Thoracic aorta (tissue), 2 donors: ENCODE measurements at places on chromosomes 1 and 21.

- no peak for DNase-seq
These were observed 3.0 kb downstream of the IL22RA1 start for GRCh38 chr1:24139841-24140425.

GRCh38 chr1:206710460-206710823, 25.7 kb downstream of the MAPKAPK2 start:
- no peak for DNase-seq

- DNase-seq, result no peak
These were observed 1609.8 kb downstream of the AMY1C start for GRCh38 chr1:105359457-105359856.

DNA sequence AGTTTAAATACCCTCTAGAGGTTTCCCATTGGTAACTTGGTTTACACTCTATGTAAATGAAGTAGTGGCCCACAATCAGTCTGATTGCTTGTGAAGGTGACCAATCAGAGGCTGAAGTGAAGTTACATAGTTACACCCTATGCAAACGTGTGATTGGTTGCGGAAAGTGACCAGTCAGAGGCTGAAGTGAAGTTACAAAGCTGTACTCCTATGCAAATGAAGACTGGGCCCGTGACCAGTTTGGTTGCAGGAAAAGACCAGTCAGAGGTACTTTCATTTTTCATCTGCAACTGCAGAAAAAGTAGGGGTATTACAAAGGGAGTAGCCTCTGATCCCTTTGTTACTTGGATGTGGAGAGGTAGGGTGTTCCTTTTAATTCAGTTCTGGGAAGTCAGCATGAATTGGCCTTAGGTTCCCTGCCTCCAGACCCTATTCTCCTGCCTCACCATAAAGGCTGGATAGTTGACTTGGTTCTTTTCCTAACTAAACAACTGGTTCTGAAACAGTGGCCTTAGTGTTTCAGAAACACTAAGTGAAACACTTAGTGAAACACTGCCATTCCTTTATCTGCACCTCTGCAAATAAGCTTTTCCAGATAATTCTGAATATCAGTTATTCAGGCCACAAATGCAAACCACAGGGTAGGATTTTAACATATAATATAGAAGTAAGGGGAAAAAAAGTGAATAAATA, 39.3 kb downstream of the MAGI3 start:
- DNase-seq, result no peak

DNA sequence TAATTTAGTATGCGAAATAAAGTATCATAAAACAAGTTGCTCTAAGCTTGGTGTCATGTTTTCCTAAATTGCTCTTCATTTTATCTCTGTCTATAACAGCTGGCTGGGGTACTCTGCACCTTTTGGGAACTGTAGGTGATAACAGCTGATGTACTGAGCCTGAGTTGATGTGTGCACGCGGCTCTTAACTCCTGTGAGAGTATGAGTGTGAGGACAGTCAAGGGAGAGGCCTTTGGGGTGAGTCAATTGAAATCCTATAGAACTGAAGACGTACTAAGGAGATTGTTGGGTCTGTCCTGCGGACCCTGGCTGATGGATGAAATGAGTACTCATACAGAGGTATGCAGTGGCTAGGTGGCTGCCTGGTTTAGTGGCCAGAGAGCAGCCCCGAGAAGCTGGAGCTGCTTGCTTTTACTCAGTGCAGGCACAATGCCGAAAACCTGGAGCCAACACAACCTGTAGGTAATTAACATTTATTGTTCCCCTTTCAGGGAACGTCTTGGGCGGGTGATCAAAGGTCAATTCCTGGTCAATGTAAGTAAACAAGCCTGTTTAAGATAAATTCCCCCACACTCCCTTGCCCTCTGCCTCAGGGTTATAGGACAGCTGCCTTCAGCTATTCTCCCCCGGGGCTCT, 188.5 kb downstream of the PRDM2 start:
- DNase-seq, result no peak

GRCh38 chr21:45377325-45377709, 27.6 kb upstream of the COL18A1 start:
- no peak for DNase-seq

DNA sequence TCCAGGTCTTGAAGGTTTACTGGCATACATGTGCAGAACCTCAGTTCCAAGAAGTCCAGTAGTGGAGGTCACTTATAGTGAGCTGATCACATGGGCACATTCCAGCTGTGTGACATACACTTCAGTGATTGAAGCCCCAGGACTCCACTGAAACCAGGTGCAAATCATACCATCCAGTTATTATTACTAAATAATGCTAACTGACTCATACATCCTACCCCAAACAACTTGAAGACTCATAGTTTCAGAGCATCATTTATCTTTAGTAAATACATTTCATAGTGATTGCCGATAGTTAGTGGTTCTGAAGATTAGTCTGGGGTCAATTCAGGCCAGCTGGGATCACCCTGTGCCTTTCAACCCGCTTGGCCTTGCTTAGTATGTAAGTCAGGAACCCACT, 137.9 kb upstream of the UBE2U start:
- DNase-seq, result no peak

GRCh38 chr1:203380420-203381150, 29.7 kb upstream of the FMOD start:
- DNase-seq, result no peak
